ENCODE measurements at places on chromosomes 2 and 18.
A peak's percentile ranks its signal among the peaks of the same experiment; 100 is the strongest.

- DNase-seq: no peak
Measured at GRCh38 chr2:59461127-59461526, 1092.3 kb downstream of the BCL11A start.

DNA sequence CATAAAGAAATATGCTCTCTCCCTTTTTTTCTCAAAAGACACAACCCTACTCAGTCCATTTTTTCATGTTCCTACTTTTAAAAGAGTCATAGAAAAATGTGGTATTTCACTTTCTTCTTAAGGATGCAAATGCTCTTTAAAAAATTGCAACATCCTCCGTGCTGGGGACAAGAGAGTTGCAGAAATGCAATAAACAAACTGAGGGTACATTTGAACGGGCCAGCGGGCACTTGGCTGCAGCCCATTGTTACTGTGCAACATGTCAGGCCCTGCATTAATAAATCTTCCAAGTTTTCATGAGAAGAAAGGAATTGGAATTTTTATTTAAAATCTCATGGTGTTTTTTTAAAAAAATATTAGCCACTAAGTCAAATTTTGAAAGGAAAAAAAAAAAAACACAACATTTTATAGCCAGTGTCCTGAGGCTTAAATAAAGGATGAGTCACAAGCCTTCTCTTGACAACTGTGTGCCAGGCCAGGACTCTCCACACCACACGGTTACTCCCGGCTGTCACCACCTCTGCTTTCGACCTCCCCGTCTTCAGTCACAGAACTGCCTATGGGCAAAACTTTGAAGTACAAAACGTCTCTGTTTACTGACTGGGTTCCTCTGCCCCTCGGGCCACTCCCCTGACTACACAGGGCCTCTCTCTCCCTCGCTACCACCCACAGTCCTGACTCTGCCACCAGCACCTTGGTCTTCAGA, 57.5 kb upstream of the MFF start:
- no peak for DNase-seq

- peak; percentile 40 for DNase-seq
Measured at GRCh38 chr2:16632598-16632997, 33.0 kb downstream of the CYRIA start.

- DNase-seq: no peak
Measured at GRCh38 chr18:40148960-40149359, 1806.1 kb upstream of the PIK3C3 start.

- no peak for DNase-seq
Measured at GRCh38 chr2:160752475-160753330, 259.1 kb upstream of the RBMS1 start.
